Lower leg skin (tissue), 4 donors: ENCODE measurements at places on chromosomes 7 and 10.

DNA sequence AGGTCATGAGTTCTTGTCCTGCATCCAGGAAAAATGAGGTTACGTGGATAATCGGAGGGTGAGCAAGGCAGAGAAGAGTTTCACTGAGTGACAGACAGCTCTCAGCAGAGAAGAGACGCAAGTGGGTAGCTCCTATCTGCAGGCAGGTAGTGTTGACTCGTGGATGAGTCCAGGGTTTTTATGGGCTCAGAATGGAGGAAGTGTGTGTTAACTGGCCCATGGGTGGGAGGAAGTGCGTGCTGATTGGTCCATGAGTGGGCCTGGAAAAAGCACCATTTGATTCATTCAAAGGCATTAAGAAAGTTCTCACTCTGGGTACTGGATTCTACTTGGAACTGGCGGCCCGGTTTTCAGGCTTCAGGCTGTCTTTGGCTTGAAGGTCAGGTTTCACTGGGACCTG is 4.8 kb upstream of the DMTF1 start:
- DNase-seq: no peak

GRCh38 chr7:132654150-132654549 is 77.9 kb upstream of the PLXNA4 start:
- no peak for DNase-seq

DNA sequence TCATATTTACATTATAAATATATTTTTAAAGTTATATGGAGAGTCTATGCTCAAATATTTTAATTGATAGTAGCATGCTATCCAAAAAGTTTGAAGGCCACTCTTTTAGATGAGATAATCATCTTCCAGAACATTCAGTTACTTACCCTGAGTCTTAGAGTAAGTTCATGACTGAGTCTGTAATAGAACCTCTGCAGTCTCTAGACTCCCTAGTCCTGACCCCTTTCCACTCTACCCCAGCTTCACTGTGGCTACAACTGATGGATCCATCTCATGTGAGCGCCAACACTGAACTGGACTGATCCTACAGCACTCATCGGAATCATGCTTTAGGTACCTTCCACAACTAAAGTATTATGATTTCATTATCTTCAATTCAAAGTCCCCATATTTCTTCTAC is 10.1 kb downstream of the HACD1 start:
- DNase-seq: no peak

GRCh38 chr10:114507449-114507848 is 103.1 kb upstream of the AFAP1L2 start:
- no peak for DNase-seq

DNA sequence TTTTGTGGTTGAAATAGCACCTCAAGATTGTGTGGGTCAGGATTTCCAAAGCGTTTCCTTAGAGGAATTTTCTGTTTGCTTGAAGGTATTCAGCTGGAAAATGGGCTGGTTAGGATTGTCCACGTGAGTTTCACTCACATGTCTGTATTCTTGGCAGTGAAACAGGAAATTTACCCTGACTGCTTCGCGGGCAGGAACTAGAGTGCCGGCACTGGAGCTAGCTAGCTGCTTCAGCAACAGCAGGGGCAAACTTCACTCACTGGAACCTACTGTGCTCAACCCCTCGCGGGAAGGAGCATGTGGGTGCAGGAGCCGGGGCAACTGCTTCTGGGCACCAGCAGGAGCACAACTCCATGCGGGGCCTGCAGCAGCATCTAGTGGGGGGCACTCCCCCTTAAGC is 38.0 kb upstream of the RTKN2 start:
- no peak for DNase-seq

- DNase-seq: no peak
Measured at GRCh38 chr7:24933298-24933697, 46.7 kb downstream of the OSBPL3 start.

GRCh38 chr10:128723631-128724205 is 597.5 kb upstream of the MKI67 start:
- no peak for DNase-seq

DNA sequence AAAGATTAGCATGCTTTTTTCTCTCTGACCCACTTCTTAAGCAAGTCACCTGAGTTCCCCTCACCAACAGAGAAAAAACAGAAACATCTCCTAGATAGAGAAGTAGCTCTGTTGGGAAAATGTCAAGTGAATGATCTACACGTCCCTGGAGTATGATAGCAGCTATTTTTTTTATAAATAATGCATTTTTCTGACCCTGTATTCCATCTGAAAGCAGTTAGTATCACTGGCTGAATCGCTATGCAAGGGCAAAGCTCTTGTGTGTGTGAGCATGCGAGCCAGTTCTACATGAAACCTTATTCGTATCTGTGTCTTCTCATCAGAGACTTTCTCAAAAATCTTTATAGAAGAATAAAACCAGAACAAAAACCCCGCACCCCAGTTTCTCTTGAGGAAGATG is 8.2 kb downstream of the ANKMY2 start:
- no peak for DNase-seq

GRCh38 chr7:44103566-44103922 is 601 bp upstream of the AEBP1 start:
- no peak for DNase-seq

GRCh38 chr10:52563360-52563759 is 209.2 kb downstream of the MBL2 start:
- no peak for DNase-seq

DNA sequence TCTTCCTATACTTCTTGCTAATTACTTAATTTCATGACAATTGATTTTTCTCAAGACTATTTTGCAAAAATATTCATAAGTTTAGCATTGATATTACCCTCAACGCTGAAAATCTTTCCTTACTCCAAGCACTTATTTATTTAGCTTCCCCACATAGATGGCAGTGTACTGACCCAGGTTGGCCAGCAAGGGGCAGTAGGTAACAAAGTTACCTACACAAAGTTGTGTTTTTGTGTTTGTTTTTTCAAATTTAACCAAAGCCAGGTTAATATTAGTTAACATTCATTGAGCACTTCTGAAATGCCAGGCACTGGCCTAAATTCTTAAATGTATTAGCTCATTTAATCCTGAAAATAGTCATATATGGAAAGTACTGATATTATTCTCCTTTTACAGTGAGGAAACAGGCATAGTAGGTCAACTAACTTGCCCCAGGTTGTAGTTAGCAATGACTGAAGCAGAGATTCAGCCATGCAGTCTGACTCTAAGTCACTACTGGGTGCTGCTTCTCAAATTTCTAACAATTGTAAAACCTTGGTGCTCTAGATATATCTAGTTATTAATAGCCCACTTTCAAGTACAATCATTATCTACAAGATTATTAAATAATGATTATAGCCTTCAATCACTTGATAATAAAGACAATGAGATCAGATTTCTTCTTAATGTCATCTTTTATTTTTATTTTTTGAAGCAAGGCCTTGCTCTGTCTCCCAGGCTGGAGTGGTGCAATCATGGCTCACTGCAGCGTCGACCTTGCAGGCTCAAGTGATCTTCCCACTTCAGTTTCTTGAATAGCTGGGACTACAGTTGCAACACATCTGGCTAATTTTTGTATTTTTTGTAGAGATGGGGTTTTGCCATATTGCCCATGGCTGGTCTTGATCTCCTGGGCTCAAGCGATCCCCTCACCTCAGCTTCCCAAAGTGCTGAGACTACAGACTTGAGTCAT is 5.8 kb upstream of the GGCT start:
- no peak for DNase-seq

DNA sequence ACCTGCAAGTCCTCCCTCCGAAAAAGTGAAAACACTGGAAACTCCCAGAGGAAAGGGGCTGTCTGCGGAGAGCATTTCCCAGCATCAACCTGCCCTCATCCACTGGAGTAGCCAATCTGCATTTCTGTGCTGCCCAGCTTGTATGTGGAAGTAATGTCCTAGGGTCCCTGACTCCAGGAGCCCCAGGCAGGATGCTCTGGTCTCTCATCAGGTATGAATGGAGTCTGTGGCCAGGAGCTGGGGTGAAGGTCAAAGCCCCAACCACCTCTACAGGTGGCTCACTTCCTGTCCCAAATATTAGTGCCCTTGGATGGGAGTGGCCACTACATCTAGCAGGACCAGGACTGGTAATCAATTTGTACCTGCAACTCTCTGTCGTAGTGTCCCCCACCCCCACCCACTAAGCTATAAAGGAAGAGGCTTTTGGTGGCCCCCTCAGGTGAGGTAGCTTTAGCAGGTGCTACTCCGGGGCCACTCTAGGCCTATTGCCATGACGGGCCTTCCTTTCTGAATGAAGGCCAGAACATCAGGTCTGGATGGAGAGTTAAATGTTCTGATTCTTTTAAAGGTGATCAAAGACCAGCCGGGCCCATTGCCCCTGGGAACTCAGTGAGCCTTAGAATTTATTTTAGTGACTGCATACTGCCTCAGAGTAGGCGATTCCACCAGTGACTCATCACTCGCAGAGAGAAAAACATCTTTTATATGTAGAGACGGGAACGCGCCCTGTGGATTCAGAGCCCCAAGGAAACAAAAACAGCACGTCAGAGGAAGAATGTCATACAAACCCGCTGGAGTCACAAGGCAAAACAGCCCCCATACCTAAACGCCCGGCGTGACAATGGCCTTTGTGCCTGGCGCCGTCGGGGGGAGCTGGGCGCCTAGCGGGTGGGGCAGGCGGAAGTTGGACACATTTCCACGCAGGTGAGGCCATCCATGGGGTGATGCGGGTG is 13.0 kb downstream of the EN2 start:
- DNase-seq: no peak

DNA sequence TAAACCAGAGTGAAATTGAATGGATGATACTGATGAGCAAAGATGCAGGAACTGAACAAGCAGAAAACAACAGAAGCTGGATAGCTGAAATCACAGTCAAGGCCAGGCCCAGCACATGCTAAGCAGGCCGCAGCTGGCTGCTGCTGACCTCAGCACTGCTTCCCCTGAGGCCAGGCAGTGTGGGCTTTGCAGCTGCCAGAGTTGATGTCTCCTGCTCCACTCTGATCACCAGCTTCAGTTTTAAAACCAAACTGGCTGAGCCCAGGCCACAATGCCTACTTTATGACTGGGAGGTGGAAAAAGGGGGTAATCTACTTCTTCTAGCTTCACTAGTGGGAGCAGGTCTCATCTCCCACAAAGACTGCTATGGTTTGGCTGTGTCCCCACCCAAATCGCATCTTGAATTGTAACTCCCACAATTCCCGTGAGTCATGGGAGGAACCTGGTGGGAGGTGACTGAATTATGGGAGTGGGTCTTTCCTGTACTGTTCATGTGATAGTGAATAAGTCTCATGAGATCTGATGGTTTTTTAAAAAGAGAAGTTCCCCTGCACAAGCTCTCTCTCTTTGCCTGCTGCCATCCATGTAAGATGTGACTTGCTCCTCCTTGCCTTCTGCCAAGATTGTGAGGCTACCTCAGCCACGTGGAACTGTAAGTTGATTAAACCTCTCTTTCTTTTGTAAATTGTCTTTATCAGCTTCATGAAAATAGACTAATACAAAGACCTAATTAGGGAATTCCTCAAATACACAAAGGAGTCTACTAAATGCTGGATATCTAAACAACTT is 136.4 kb upstream of the ITGB1 start:
- no peak for DNase-seq

- DNase-seq: no peak
Measured at GRCh38 chr10:60536529-60537114, 146.9 kb upstream of the ANK3 start.

DNA sequence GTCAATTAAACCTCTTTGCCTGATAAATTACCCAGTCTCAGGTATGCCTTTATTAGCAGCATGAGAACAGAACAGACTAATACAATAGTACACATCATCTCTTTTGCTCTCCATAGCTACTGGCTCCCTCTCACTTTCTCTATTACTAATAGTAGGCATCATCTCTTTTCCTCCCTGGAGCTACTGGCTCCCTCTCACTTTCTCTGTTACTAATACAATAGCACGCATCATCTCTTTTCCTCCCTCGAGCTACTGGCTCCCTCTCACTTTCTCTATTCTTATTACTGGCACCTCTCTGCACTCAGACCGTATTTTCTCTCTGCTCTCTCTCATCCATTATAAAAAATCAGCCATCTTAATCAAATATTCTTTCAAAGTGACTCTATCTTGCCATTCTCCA is 37.1 kb downstream of the SLC25A13 start:
- DNase-seq: no peak

- DNase-seq: no peak
Measured at GRCh38 chr7:106493041-106493731, 167.8 kb downstream of the CCDC71L start.

DNA sequence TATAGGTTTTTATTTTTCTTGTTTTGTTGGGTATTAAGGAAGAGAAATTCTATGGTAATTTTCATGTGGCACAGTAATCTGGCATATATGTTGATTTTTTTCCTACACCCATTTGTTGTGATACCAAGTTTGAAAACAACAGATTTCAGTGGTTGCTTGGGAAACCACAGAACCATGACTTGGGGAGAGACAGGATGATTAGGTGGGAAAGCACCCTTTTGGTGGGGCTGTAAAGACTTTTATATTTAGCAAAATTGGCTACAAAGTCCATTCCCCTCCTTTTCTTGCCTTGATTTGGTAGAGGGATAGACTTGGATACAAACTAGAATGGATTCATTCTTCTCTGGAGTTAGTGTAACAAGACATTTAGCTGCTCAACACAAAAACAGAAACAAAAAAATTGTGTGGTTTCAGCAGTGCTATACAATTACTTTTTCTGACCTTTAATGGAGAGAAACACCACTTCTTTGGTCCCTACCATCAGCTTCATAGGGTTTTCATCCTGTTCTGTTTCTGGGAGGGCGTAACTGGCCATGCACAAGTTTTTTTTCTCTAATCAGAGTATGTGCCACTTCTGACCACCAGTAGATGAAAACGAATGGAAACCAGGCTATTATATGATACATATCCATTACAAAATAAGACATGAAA is 52.7 kb downstream of the FIGNL1 start:
- DNase-seq: no peak

- DNase-seq: no peak
Measured at GRCh38 chr7:50562136-50562535, 3.1 kb downstream of the DDC start.

DNA sequence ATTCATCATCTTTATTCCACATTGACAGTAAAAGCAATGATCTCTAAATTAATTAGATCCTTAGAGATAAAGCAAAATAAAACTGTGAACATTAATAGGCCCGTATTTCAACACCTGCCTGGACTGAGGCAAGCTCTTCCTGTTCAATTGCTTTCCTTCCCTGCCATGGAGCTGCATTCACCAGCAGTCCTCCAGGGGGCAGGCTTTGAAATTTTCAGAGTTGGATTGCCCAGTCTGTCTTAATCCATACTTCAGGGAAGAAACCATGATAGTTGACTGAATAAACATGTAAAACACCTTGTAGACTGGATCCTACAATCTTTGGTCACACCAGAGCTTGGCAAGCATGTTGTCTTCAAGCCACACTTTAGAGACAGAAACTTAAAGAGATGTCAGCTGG is 936.6 kb downstream of the NRG3 start:
- DNase-seq: no peak

- no peak for DNase-seq
Measured at GRCh38 chr7:149224352-149224751, 15.1 kb upstream of the ZNF212 start.

- no peak for DNase-seq
Measured at GRCh38 chr7:108135446-108136190, 5.5 kb upstream of the LAMB4 start.
